Cerebellum (tissue), 4 donors: ENCODE measurements at places on chromosomes 1 and 21.

DNA sequence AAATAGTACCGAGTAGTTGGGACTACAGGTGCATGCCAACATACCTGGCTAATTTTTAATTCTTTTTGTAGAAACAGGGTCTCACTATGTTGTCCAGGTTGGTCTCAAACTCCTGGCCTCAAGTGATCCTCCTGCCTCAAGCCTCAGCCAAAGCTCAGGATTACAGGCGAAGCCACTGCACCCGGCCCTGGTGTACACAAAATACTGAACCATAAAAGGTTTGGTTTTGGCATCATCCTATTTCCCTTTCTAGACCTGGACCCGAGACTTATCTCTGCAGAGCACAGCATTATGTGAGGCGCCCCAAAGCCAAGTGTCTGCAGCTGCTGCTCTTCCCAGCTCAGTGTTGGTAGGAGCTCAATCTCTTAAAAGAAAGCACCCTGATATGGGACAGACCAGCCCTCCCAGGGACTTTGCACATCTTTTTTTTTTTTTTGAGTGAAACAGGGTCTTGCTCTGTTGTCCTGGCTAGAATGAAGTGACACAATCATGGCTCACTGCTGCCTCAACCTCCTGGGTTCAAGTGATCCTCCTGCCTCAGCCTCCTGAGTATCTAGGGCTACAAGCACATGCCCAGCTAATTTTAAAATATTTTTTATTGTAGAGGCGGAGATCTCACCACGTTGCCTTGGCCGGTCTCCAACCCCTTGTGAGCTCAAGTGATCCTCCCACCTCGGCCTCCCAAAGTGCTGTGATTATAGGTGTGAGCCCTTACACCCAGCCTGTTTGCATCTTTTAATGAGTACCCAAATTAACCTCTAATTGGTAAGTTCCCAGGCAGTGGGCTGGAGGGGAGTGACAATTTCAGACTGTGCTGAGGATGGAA is 20.4 kb downstream of the TEX35 start:
- no peak for DNase-seq

DNA sequence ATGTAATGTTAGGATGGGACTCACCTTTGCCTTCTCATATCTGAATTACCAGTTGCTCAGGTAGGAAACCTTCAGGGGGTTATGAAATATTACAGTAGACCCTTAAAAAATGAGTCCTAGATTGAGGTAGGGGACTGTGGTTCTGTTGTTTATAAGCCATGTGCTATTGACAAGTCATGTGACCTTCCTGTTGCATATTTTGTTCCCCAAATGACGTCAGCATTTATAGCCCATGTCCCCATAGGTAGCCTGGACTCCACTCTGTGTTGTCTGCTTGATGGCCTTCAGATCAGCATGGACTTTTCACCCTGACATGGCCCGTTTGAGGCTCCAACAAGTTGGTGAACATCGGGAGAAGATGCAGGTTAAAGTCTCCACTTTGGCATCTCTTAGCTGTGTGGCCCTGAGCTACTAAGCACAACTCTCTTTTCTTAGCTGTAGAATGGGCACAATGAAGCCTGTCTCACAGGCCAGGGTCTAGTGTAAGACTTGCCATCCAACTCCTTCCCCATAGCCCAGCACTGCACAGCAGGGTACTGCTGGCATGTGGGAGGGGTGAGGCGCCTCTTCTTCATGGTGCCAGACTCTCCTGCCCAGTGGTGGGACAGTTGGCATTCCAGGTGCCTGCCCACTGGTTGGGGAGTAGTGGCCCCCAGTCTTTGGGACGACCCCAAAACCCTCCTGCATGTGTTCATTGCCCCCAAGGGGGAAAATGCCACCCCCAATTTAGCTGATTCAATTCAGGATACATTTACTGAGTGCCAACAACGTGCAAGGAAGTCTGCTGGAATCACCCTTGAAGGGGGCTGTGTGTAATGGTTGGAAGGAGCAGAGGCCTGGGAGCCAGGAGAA is 36.1 kb upstream of the TTC22 start:
- DNase-seq = no peak

DNA sequence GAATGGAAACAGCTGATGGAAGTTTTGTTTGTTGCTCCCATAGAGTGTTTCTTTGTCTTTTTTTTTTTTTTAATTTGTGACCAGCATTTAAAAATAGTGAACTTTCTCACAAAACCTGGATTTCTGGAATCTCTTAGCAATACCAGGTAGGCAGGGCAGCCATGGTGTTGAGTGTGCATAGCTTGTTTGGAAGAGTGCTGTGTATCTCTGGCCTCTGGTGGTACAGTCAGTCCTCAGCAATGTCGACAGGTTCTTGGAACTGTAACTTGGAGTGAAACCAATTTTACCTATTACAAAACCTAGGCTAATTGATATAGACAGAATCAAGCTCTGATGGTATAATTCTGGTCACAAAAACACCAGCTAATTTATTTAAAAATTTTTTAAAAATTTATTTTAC is 6.7 kb downstream of the AADACL3 start:
- no peak for DNase-seq

DNA sequence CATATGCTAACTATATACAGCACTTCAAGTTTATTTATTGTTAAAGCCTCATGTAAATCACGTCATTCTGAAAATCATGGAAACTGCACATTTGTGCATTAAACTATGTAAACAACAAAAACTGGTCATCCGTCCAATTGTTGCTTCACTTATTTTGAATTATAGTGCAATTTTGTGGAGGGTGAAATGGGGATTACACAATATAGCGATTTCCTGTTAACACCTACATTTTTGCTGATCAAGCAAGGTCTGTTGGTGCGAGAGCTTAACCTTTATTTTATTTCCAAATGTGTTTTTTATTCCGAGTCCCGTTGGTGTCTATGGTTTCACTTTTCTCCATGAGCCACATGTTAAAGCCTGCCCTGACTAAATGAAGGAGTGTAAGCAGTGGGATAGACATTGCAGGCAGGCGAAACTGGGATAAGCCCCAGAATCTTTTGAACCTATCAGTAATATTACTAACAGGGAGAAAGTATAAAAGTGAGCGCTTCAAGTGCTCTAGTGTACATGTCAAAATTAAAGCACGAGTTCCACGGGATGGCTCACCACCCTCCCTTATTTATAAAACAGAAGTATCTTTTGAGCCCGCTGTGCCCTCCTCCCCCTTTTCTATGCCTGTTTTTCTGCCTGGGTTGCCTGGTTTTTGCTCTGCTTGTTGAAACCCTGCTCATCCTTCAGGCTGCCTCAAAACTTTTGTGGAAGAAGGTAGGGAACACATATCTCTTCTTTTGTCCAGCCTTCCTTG is 120.7 kb downstream of the NFIA start:
- DNase-seq = no peak

- no peak for DNase-seq
Observed at GRCh38 chr1:212386029-212386428, 28.7 kb downstream of the PACC1 start.

DNA sequence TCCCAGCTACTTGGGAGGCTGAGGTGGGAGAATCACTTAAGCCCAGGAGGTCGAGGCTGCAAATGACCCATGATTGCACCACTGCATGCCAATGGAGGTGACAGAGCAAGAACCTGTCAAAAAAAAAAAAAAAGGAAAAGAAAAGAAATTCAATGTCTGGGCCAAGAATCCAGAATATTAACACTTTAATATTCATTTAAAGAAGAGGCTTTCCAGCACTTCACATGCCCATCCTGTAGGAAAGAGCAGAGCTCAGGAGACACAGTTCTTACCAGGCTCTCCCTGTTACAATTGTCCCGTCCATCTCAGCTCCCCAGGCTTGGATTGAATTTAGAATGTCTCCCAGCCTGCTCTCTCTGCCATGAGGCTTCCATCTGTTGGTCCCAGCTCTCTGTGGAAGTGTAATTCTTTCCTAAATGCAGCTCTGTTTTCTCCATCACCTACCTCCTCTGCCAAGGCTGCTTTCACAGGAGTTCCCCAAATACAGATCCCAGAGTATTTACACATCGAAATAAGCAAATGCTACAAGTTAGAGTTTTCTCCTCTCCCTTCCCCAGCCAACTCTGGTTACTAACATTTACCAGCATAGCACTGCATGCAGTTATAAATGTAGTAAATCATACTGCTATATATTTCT is 116.6 kb upstream of the CDC42BPA start:
- DNase-seq = no peak

- no peak for DNase-seq
Observed at GRCh38 chr1:241605146-241605805, 34.9 kb downstream of the CHML start.

DNA sequence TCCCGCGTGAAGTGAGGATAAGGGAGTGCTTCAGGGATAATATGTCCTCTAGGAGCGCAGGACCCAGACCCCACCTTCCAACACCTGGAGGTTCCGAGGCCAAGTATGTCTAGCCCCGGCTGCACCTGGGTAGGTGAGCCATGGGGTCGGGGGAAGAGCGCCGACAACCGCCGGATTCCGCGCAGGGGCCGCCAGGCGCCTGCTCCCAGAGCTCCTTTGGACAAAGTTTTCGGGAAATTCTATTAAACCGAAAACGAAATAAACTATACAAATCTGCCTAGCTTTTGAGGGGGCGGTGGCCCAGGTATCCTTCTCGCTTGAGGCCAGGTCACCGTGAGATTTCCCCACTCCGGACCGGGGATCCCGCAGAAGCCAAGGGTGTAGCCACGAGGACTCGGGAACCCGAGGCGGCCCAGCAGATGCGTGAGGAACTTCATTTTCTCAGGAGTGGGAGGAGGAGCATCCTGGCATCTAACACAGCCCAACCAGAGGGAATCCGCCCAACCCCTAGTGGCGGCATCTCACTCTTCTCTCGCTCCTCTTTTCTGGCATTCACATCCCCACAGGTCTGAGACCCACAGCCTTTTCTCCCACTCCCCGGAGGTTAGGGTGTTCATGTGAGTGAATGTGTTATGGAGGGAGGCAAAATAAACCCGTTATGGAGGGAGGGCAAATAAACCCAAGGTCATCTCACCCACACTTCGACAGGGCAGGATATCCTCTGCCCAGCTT is 2.3 kb upstream of the DMRTA2 start:
- DNase-seq = no peak

- no peak for DNase-seq
Observed at GRCh38 chr1:19635646-19636045, 8.5 kb upstream of the NBL1 start.

- DNase-seq = no peak
Observed at GRCh38 chr21:45013260-45013841, 61.0 kb upstream of the ADARB1 start.

GRCh38 chr1:29849991-29850757 is 613.9 kb downstream of the PTPRU start:
- no peak for DNase-seq

GRCh38 chr1:225876900-225877510 is 5.2 kb downstream of the TMEM63A start:
- no peak for DNase-seq

GRCh38 chr1:221521686-221522085 is 220.2 kb downstream of the DUSP10 start:
- no peak for DNase-seq

DNA sequence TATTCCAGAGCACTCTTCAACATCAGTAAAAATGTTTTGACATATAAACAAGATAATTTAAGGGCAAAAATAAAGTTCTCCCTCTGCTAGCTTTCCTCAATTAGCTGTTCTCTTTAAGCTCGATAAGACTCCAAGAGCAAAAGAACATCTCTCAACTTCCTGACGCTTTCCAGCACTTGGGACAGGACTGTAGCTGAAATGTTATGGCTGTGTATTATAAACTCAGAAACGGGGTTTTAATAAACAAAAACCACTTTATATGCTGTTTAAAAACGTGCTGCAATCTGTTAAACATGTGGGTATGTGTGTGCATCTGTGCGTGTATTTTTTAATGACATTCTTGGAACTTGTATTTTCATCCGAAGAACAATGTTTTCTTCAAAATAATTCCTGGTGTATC is 71.5 kb upstream of the RGS2 start:
- DNase-seq = no peak

DNA sequence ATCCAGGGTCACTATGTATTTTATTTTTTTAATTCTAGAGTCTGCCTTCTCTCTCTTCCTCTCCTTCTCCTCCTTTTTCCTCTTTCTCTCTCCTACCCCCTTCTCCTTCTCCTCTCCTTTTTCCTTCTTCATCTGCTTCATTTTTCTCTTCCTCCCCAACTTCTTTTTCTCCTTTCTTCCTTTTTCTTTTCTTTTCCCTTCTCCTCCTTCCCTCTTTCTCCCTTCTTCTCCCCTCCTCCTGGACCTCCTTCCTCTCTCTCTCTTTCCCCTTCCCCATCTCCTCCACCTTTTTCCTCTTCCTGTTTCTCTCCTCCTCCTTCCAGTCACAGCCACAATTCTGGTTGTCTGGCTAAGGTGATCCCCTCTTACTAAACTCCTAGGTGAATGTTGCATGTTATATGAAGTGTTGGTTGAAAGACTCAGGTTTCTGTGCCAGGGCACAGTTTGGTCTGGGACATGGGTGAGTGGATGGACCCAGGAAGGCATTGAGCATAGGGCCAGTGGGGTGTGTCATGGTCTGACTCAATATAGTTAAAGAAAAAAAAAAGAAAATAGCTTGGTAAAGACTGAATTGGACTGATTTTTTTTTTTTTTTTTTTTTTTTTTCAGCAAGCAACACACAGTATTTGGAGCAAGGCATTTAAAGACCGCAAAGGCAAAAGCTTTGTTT is 266.9 kb downstream of the TGFB2 start:
- no peak for DNase-seq

DNA sequence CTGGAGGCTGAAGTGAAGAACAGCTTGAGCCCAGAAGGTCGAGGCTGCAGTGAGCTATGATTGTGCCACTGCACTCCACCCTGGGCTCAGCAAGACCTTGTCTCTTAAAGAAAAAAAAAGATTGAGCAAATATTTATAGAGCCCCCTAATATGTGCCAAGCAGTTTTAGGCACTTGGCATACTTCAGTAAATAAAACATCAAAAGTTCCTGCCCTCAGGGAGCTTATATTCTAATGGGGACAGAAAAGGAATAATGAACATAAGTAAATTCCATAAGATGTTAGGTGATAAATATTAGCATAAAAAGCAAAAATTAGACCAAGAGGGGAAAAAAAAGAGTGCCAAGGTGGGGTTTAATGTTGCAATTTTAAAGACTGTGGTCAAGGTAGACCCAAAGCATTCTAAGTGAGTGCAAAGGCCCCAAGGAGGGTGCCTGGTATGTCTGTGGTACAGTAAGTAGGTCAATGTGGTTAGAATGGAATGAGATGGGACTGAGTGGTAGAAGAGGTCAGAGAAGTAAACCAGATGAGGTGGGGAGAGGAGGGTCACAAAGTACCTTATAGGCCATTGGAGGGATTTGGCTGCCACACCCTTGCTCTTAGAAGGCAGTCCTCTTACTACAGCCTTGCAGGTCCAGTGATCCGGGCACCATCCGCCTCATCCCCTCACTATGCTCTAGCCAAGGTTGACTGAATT is 2.2 kb upstream of the TOE1 start:
- no peak for DNase-seq

GRCh38 chr1:33219886-33220661 is 36.2 kb upstream of the ZNF362 start:
- DNase-seq = no peak

- DNase-seq = no peak
Observed at GRCh38 chr1:26281971-26282370, 2.1 kb downstream of the SH3BGRL3 start.

GRCh38 chr1:99648107-99648506 is 2.2 kb downstream of the PALMD start:
- DNase-seq = no peak

DNA sequence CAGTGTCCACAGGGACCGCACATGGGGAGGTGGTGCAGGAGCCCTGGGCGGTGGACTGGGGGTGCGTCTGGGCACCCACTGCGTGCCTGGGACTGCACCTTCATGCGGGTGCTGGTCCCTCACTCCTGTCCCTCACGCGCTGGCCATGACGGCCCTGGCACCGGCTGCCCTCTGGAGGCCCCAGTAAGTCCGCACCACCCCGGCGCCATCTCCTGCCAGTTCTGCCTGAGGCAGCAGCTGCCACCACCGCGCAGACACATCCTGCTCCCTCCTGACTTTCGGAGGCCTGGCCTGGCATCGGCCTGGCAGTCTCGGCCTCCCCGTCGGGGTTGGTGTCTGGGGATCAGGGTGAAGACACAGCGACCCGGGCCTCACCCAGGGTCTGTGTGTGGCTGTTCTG is 64.8 kb downstream of the MORN1 start:
- DNase-seq = peak; percentile 56
